ENCODE measurements at places on chromosomes 1 and 21.

GRCh38 chr1:13585612-13585991 lies 2.0 kb downstream of the PDPN start:
- DNase-seq = peak; percentile 33

- no peak for DNase-seq
These were observed 125.9 kb upstream of the GREM2 start for GRCh38 chr1:240737766-240738265.

- no peak for DNase-seq
These were observed 86.8 kb downstream of the LRRC8C start for GRCh38 chr1:89719502-89720306.

- no peak for DNase-seq
These were observed 381.6 kb downstream of the SRGAP2C start for GRCh38 chr1:121566346-121566745.

DNA sequence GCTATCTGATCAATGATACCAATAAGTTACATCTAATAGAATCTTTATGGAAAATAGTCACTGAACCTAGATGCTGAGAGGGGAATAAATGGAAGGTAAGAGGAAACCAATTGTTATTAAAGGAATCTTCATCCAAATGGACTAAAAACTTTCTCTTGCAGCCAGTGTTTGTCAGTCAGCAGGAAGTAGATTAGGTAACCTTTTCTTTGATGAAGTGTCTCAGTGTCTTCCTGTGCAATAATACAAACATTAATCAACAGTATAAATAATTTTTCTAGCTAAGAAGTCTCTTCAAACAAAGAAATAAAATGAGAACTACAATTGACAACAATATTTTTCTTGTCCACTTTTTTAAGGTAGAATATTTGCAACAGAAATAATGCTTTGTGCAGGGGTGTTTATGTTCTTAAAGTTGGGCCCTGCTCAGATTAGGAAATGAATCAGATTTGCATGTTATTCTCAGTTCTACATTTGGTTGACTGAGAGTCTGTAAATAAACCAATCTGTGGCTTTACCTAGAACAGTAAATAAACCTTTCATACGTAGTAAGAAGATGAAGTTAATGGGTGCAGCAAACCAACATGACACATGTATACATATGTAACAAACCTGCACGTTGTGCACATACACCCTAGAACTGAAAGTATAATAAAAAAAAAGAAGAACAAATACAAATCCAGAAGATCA lies 391.4 kb downstream of the MRPL39 start:
- DNase-seq = no peak

DNA sequence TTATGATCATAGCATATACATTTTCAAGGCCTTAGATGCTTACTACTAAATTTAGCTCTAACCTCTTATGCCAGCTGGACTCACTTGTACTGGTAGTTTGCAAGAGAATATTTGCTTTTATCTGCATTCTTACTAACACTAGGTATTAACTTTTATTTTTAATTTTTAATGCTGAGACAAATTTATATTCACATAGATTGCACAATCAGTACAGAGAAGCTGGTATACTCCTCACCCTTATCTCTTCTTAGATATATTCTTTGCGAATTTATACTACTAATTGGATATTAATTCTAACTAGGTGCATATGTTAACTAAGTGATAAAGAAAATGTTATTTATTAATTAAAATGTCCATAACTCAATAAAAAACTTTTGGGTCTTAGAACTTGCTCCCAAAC lies 561.8 kb upstream of the PRMT6 start:
- DNase-seq = no peak

DNA sequence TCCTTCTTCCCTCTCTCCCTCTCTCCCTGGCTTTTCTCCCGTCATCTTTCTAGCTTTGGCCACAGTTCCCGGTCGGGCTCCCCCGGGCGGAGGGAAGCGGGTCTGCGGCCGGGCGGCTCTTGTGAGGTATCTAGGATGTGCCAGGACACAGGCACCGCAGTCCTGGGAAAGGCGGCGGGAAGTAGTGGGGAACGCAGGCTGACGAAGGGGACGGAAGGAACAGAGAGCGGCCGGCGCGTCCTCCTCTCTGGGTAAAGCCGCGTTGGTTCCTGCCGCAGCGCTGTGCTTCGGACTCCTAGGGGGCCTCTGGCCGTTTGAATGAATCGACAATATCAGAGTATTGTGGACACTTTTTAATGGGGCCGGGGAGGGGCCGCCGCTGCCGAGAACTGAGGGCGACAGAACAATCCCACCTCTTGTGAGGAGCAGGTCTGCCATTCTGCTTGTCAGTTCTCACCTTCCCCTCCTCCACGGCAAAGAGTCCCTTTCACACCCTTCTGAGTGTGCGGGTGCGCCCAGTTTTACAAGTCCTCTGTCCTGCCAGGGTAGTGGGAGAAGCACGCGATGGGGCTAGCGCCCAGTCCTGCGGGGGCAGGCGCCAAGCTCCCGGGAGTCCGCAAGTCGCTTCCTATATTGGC lies 1.2 kb upstream of the LHX9 start:
- DNase-seq = no peak

DNA sequence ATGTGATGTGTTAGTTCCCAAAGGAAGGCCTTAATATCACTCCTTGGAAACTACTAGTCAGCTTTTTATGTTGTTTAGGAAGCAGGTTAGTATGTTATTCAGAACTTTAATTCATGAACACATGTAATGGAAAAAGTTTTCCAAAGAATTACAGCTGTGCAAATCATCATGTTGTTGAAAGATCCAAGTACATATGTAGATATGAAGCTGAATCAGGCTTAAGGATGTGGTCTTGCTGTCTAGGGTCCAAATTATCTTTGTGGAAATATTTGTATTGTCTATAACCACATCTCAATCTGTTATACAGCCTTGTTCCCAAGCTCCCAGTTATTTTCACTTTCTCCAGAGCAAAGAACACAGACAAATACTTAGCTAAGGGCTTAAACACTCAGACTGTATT lies 231.6 kb downstream of the TPR start:
- DNase-seq = no peak

GRCh38 chr21:39009587-39010225 lies 173.5 kb downstream of the PSMG1 start:
- DNase-seq = no peak

DNA sequence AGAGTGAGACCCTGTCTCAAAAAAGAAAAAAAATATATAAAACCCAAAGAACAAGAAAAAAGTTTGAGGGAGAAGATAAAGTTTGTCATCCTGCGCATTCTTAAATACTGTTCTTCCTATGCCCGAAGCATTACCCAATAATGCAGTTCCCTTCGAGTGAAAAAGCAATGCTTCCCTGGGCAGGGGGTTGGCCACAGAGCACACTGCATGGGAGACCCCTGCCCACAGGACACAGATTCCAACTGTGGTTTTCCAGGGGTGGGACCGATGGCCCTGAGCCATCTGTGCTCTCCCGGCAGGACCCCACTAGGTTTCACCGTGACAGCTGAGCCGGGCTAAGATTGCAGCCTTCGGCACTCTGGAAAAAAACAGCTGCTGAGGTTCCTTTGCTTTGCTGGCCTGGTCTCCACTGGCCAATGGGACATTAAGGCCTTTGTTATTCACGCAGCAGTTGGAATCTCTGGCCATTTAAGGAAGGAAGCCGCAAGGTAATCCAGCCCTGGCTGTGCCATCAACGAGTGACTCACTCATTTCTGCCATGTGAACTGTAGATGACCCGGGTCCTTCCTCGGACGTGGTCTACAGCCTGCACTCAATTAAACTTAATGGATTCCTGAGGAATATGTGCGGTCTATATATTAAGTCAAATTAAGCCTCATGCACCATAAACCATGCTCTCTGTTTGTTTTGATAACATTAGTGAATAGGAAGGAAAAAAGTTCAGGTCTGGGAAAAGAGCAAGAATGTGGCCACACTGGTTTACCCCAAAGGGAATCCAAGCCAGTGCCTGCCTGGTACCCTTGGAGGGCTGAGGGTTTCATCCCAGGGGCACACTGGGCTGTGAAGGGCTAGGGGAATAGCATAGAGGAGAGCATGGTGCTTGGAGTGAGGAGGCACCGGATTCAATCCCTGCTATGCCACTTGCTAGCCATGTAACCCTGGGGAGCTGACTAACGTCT lies 163.2 kb downstream of the ZBTB18 start:
- no peak for DNase-seq

- DNase-seq = no peak
These were observed 12.1 kb upstream of the SLC2A7 start for GRCh38 chr1:9038338-9038650.

GRCh38 chr21:44552136-44552535 lies 831 bp upstream of the KRTAP10-2 start:
- DNase-seq = no peak

DNA sequence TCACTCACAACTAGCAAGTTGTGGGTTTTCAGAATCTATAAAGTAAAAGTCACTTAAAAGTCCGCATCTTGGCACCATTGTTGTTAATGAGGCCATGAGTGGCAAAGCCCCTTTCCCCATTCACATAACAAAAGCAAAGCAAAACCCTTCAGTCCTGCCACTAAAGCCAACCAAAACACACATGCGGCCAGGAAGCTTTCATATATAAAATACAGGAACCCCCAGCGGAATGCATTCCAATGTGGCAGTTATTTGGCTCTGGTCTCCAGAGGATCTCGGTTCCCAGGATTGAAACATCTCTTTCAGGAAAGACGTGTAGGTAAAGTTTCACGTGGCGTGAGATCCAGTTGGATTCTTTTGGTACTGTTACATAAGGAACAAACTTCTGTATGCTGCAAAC lies 2.5 kb upstream of the LBR start:
- no peak for DNase-seq

GRCh38 chr1:19154876-19155275 lies 55.2 kb downstream of the UBR4 start:
- no peak for DNase-seq

DNA sequence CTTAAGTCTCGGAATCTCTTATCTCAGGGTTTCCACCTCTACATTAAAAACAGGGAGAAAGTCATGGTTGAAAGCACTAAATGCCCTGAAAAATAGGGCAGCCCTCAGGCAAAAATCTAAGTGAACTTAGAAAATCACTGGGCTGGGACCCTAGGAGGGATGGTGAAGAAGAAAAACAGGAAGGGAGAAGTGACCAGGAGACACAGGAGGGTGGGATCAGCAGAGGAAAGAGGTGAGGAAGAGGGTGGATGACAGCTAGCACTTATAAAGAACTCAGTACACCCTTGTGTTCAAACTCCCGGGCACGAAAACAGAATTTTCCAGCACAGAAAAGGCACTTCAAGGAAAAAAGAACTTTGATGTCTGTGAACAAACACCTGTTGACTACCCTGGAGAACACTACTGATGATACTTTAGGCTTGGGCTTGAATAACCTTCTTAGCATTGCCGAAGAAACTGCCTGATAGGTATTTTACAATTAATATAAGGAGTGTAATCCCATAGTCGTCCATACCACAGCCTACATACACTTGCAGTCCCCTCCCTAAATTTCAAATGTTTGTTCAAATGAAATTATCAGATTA lies 2.0 kb downstream of the CHML start:
- no peak for DNase-seq

- no peak for DNase-seq
These were observed 34.0 kb upstream of the NHLH2 start for GRCh38 chr1:115874904-115875303.

DNA sequence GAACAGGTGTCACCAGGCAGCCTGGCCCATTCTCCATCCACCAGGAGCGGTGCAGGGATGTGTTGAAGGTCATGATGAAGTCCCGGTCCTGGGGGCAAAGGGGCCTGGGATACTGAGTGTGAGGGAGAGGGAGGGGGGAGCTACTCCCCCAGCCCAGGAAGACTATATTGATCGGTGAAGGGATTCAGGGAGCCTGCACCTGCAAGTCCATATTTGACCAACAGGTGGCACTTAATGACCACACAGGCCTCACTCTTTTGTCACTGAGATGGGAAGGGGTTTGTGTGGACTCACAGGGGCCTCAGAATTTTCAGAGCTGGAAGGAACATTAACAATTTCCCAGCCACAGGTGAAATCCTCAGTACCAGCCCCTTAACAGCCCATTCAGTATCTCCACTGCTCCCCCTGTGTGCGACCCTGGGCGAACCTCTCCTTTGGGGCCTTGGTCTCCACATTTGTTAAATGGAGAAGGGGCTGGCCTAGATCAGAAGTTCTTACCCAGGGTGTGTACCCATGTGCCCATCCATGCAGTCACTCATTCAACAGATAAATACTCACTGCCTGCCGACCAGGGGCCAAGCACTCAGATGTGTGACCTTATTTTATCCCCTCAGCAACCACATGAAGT lies 55.6 kb downstream of the NKAIN1 start:
- DNase-seq = no peak

DNA sequence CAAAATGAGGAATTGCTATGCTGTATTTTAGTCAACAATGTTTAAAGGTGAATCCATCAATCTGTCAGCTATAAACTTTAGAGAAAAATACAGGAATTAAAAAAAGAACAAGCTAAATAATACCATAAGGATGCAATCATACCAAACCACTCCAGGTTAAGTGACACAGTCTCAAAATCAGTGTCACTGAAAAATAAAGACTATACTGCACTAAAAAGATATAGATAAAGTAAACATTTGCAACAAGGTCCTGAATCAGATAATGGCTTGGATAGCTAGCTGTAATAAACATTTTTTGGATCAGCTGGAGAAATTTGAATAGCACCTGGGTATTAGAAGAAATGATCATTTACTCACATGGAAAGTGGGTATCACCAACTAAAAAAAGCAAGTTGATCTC lies 7.8 kb downstream of the GPBP1L1 start:
- no peak for DNase-seq

DNA sequence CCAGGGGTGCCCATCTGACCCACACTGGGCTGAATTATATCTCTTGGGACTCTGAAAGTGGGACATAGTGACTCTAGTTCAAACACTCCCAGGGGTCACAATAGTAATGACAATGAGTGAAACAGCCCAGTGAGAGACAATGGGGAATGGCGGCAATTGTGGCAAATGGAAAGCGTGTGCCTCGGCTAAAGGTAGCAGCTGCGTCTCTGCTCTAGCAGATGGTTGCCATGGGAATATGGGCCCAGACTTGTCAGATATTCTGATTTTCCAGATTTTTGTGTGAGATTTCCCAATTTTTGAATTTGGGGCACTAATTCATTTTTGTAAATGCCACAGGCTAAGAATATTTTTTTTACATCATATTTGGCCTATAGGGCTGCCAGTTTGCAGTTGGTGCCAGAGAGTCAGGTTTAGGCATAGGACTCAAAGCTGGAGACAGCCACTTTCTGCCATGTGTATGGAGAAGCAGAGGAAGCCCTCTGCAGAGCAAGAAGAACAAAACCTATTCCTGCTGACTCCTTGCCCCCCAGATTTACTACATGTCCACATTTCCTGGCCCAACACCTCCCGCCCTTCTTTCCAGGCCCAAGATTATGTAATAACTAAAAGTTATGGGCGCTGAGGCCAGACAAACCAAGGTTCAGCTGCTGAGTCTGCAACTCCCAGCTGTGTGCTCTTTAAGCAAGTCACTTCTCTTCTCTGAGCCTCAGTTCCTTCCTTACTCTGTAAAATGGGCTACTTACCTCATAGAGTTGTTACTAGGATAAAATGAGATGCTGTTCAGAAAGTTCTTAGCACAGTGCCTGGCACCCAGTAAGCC lies 21.6 kb upstream of the PTP4A2 start:
- DNase-seq = no peak

GRCh38 chr1:212457740-212458338 lies 25.1 kb downstream of the NENF start:
- no peak for DNase-seq
